ENCODE measurements at places on chromosomes 5 and 9. TPM values are rescaled to one million over a fixed set of nuclear protein-coding genes. Genes with fewer than 3 reads are reported as not detected.

- H3K36me3 ChIP-seq, result no peaks in the 10 kb centered on the region
- DNase-seq, result no peak
Measured at GRCh38 chr5:120748474-120748873, 284.4 kb downstream of the PRR16 start.

- H3K4me3 ChIP-seq, result no peak overlapping the region
- H3K4me1 ChIP-seq, result peaks cover 3% of the 10 kb centered on the region
- H3K27me3 ChIP-seq, result no peaks in the 10 kb centered on the region
Measured at GRCh38 chr9:117491491-117491890, 76.6 kb upstream of the ASTN2 start.

PDCD1LG2 gene
- polyA plus RNA-seq, result not detected

- no peak for DNase-seq
- H3K4me1 ChIP-seq, result no peaks in the 10 kb centered on the region
- no peak overlapping the region for H3K4me3 ChIP-seq
- no peak overlapping the region for H3K27ac ChIP-seq
- no peaks in the 10 kb centered on the region for H3K27me3 ChIP-seq
Measured at GRCh38 chr9:28866951-28867350, 1293.7 kb upstream of the C9orf72 start.

DNA sequence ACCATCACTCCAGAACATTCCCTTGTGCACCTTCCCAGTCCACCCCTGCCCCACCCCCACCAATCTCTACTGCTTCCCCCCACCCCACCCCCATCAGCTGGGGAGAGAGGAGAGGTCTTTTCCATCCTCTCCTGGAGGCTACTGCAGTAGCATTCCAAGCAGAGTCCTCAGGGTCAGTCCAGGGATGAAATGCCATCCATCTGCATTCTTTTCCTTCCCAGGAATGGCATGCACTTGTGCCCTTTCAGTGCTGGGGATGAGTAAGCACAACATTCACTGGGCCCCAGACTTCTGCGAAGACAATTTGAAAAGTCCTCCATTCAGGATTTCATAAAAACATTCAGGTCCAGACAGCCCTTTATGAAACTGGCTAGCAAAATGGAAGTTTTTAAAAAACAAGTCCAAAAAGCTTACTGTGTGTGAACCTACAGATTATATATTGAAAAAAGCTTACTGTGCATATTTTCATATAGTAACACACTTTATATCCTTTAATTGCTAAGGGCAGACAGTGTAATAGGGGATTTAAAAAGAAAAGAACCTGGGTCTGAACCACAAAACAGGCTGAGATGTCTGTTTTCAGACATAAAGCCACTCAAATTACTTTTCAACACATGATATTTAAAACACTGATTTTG is 50.0 kb upstream of the GOLPH3 start:
- DNase-seq, result no peak
- H3K4me1 ChIP-seq, result no peaks in the 10 kb centered on the region
- H3K27me3 ChIP-seq, result no peaks in the 10 kb centered on the region
- no peak overlapping the region for H3K4me3 ChIP-seq

DNA sequence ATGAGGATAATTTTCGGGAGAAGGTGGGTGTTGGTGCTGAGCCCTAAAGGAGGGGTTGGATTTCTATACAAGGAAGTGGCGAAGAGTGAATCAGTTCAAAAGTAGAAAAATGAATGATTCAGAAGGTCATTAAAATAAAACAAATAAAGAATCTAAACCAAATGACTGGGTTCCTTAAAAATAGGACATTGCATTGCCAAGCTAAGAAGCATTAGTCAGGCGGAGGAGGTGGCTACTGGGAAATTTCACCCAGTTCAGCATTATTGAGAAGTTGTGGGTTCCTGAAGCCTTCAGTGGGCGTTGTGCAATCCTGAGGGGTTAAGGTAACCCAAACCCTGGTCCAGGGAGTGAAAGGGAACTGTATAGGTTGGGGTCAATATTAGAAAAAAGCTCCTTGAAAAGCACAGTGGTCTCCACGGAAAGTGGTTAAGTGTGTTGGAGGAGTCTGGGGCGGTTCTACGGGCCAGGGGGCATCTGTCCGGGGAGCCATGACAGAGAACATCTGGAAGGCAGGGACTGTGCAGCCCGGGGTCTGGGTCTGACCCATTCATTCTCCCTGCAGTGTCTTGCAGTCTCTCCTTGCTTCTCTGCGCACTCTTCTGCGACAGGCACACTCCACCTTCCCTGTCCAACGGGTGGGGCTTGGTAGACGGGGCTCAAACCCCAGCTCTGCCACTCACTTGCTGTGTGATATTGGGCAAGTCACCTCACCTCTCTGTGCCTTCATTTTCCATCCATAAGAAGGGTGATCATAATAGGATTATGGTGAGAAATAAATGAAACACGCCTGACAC is 27.6 kb upstream of the DUSP1 start:
- H3K27me3 ChIP-seq, result no peaks in the 10 kb centered on the region
- DNase-seq, result no peak
- H3K36me3 ChIP-seq, result no peaks in the 10 kb centered on the region

GRCh38 chr9:37953775-37954437 is 50.0 kb upstream of the SLC25A51 start:
- no peak for DNase-seq
- no peak overlapping the region for H3K4me3 ChIP-seq
- H3K4me1 ChIP-seq, result no peaks in the 10 kb centered on the region
- no peaks in the 10 kb centered on the region for H3K36me3 ChIP-seq
- no peak overlapping the region for H3K27ac ChIP-seq

All from H1 (cell line).